ENCODE measurements at places on chromosomes 1 and 21.

GRCh38 chr1:191620883-191621282 lies 537.4 kb upstream of the RGS18 start:
- DNase-seq, result no peak

DNA sequence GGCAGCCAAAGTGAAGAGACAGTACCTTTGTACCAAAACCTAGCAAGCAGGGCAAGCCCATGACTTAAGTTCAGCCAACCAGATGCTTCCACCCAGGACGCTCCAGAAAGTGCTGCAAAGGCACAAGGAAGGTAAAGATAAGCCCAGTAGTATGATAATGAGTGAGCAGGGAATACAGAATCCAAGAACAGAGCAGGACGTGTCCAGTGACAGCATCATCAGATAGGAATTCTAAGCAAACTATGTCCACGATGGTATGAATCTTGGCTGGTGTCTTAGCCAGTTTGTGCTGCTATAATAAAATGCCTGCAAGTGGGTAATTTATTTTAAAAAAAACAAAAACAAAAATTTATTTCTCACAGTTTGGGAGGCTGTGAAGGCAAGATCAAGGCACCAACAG lies 13.6 kb downstream of the GJA4 start:
- DNase-seq, result no peak

DNA sequence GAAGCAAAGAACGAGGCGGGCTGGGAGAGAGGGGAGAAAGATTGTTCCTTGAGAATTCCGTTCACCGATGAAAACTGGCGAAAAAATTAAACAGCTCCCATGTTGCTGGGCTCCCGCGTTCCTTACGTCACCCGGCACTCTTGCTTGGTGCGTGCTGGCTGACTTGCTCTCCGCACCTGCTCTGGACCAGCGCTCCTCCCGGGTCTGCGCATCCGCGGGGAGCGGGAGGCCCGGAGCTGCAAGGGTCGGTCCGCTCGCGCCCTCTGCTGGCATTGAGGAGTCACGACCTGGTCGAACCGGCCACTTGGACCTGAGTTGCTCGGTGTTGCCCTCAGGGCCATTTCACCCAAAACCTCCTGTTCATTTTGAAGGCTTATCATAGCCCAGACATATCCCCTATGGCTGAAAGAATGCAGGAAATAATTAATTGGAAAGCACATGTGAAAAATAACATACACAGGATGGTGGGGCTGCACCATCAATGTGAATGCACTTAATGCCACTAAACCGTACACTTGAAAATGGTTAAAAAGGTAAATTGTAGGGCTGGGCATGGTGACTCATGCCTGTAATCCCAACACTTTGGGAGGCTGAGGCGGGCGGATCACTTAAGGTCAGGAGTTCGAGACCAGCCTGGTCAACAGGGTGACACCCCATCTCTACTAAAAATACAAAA lies 98.9 kb upstream of the BACE2 start:
- DNase-seq, result peak; percentile 56

DNA sequence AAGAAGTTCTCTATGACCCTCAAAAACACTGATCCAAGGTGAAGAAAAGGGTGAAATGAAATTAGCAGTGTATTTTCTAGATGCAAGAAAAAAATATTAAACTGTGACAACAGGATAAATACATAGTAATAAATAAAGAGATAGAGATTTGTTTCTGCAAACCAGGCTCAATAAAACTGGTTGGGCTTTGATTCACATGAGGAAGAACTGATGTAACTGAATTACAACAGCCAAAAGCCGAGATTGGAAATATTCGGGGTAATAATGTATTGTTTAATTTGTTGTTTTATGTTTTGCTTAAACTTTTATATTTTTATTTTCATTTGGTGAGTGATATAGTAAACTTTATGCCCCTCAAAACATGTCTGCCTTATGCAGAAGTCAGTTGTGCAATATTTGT lies 285.0 kb downstream of the BRINP3 start:
- DNase-seq, result no peak

DNA sequence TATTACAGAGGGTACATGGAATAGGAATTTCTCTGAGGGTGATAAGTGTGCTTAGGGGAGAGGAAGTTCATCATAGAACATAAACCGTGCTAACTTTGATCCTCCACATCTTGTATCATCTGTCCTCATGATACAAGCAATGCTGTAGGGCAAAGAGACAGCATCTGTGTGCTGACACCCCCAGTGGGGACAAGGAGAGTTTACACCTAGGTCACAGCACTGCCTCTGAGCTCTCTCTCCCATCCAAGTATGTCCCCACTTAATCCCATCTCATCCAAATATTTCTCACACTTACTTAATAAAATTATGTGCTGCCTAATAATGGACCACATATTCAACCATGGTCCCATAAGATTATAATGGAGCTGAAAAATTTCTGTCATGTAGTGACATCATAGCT lies 4.3 kb upstream of the TEDDM1 start:
- no peak for DNase-seq

- no peak for DNase-seq
These were observed 209.9 kb upstream of the CSF3R start for GRCh38 chr1:36692465-36693160.

DNA sequence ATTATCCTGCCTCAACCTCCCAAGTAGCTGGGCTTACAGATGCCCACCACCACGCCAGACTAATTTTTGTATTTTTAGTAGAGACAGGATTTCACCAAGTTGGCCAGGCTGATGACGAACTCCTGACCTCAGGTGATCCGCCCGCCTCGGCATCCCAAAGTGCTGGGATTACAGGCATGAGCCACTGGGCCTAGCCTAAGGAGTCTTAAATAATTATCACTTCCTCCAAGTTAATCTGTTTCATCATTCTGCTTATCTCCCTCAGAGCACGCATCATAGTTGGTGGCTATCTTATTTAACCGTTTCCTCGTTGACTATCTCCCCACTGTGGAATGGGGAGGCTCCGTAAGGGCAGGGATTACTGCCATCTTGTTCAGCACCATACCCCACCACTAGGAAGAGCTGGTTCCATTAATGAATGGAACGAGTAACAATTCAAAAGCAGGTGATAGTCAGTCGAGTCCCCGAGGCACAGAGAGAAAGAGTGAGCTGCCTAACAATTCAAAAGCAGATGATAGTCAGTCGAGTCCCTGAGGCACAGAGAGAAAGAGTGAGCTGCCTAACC lies 52.7 kb downstream of the GLUL start:
- DNase-seq, result no peak

DNA sequence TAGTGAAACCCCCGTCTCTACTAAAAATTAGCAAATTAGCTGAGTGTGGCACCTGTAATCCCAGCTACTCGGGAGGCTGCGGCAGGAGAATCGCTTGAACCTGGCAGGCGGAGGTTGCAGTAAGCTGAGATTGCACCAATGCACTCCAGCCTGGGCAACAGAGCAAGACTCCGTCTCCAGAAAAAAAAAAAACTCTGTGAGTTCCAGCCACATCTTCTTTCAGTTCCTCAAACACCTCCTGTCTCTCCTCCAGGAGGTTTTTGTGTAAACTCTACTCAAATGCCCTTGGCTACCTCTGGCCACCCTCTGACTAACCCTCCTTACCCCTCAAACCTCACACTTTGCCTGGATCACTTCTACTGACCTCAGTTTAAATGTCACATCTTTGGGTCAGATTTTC lies 38.1 kb downstream of the RCSD1 start:
- no peak for DNase-seq

DNA sequence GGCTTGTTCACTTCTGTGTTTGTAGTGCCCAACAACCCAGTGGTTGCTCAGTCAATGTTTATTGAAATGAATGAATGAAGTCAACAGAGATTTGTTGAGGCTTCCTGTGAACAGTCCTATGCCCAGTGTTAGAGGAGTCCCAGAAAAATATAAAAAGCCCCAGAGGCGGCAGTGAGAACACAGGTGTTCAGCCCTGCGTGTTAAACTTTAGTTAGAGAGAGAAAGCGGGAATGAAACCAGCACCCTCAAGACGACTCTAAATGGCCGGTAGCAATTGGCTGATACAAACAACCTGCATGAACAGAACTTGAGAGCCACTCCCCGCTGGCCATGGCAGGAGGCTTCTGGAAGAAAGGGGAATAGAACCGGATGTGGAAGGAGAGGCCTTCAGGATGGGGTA lies 22.6 kb downstream of the TMEM51 start:
- DNase-seq, result no peak

DNA sequence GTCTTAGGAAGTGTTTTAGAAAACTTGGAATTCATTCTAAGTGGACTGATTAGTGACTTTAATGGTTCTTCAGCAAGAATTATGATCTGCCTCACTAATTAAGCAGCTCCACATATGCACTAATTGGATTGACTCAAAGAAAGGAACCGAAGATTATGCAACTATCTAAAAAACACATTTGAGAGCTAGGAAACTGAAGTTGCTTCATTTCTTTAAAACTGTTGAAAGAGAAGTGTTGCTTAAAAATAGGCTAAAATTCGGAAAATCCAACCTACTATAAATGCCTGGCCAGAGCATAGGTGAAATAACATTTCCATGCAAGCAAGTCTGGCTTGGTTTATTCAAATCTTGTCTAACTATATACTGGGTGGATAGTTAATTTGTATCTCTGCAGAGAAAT lies 502.9 kb upstream of the ZRANB2 start:
- DNase-seq, result no peak

GRCh38 chr1:8879922-8880676 lies 1.6 kb upstream of the ENO1 start:
- peak; percentile 84 for DNase-seq

DNA sequence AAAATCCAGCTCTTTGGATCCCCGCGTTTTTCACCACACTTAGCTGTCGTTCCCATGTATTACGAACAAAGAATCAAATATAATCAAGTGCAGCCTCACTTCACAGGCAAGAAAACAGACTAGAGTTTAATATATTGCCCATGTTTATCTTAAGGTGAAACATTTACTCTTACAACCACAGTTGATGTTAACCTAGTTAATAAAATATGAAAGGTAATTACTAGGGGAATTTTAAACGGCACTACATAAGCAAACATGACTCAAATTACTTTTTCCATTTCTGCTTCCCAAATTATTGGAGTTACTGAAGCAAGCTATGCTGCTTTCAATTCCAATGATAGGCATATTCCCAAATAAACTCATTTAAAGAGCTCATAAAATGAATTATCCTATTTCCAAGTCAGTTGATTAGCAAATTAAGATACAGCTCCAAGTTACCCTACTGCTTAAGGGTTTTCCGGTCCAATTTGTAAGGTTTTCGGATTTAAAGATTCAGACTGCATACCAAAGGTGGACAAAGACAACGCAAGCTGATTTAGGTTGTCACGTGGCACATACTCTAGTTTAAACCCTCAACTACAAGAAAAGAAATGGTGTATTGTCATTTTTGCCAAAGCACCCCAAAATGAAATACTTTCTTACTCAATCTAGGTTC lies 5.9 kb downstream of the COX20 start:
- DNase-seq, result no peak

DNA sequence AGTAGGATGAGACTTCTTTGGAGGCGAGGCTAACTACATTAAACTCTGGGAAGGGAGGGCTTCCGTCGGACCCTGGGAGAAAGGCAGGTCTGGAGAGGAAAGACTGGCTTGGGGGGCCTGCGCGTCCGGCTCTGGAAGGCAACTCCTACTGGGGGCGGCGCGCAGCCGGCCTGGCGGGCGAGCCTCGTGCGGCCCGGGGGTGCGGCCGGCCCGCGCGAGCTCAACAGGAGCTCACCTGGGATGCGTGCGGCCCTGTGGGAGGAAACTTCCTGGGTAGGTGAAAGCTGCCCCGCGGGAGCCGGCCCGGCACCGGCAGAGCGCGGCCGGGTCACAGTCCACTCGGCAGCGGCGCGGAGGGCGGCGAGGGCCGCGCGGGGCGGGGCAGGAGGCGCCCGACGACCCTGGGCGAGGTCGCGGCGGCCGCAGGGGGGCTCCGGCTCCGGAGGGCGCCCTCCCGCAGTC lies 449 bp downstream of the EPS15 start:
- DNase-seq, result peak; percentile 45

GRCh38 chr1:150268340-150268704 lies 494 bp downstream of the APH1A start:
- peak; percentile 51 for DNase-seq

DNA sequence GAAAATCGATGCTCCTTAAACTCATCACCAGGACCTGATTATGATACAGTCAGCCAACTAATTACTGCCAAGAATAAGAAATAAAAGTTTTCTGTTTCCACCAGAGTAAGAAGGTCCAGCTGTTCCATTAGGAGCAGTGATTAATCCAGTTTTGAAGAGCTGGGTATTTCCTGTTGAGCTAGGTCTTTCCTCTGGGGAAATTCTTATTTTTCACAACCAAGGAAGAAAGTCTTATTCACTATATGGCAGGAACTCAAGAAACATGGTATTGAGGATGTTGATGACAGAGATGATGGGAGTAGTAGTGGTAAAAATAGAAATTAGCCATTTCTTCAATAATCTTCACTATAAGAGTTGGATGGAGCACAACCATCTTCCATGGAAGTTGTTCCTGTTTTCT lies 374.6 kb upstream of the RUNX1 start:
- DNase-seq, result no peak

DNA sequence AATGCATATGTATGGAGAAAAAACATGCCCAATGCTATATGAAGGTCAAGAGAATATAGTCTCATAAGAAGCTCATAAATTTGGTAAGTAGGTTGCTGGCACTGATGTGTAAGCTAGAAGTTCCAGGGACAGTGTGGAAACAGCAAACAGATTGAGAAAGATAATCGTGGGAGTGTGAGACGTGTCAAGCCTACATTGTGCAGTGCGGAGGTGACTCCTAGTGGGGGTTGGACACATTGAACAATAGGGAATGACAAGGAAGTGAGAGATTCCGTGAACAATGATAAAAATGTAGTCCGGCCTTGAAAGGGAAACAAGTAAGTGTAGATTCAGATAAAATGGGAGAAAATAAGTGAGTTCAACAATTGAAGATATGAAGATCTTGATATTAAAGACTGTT lies 788.4 kb upstream of the PRMT6 start:
- DNase-seq, result peak; percentile 22

- DNase-seq, result no peak
These were observed 480.0 kb upstream of the PKN2 start for GRCh38 chr1:88204111-88204510.

DNA sequence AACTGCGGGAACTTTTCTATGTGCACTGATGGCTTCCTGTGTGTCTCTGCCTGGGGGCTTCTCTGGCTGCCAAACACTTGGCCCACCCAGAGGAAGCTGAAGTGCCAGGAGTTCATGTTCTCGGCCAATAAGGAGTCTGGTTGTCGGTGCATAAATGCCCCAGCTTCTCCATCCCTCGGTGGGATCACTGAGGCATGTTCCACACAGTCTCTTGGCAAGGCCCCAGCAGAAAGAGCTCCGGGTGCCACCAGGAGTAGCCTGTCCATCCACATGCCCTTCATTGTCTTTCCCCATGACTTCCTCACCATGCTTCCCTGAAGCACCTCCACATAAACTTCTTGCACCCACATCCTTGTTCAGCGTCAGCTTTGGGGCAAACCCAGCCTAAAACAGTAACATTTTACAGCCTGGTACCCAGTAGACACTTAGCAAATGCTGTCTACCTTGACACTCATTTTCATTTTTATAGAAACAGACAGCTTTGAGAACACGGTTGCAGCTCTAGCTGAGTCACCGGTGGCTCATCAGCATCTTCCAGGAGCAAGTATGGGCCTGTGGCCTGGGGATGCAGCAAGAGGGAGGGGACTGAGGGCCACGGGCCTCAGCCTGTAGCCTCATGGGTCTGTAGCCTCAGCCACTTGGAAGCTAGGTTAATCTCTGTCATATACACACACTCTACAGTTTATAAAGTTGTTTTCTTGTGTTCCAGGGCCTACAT lies 14.8 kb upstream of the CDCP2 start:
- peak; percentile 12 for DNase-seq

Data from ACHN (cell line).